ENCODE measurements at places on chromosomes 3 and 15. TPM values are rescaled to one million over a fixed set of nuclear protein-coding genes. Genes with fewer than 3 reads are reported as not detected.

DNA sequence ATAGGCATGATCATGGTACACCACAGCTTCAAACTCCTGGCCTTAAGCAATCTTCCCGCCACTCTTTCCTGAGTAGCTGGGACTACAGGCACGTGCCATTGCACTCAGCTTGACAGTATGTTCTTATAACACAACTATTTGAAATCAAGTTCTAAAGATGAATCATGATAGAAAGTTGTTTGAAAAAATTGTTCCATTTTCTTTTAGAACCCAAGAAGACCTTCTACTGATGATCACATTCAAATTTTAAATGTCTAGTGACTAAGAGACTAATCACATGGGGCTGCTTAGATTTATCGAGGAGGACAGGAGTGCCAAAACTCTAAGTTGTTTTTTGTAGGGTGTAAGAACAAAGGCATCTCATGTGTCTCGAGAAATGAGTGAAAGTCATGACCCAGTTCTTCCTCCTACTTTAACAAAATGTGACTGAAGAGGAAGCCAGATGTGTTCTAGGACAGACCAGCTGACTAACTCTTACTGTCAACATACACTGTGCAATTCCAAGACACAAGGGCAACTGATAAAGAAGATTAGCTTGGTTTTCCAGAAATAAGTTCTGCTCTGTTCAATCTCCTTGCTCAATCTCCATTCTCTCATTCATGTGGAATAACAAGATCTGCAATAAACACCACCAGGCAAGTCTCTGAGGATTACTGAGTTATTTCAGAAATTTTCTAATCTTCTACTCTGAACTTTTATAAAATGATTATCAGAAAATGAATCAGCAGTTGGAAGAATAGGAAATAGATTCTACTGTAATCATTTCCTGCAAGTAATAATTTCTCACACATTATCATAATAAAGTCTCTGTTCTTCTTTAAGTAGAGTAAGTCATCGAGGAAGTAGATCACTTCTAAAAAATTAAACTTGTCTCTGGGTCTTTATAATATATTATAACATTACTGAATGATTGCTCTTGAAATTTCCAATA is 122.6 kb upstream of the CCNL1 start:
- no peak for DNase-seq

- DNase-seq, result no peak
Measured at GRCh38 chr3:71461114-71461513, 122.4 kb downstream of the FOXP1 start.

RMDN3 gene
- polyA plus RNA-seq, result 36.5 TPM

DNA sequence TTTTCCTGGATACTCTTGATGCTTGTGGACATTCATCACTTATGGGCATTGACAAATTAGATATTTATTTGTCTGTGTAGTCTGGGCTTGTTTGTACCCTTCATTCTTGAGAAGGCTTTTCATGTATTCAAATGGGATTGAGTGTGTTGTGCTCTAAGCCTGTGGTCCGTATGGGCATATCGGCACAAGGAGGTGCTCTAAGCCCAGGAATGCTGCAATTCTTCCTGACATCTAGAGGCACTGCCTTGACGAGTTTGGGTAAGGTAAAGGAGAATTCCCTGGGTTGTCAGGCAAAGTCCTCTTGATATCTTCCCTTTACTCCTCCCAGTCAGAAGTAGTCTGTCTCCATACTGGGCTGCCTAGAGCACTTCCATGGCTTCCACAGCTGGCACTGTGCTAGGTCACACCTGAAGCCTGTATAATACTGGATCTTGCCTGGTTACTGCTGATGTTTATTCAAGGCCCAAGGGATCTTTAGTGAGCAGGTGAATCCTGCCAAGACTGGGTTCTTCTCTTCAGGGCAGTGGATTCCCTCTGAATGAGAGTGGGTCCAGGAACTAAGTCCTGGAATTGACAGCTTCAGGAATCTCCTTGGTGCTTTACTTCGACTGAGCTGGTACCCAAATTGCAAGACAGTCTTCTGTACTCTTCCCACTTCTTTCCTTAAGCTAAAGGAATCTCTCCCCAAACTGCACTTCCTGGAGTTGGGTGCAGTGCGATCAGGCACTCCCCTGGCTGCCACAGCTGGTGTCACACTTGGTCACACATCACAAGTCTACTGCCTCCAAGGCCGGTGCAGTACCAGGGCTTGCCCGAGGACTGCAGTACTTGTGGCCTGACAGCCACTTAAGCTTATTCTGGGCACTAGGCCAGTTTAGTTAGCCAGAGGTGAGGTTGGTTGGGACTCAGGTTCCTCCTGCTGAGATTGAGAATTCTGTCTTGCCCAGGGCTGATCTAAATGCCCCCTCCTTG is 46.0 kb downstream of the GALK2 start:
- no peak for DNase-seq

GRCh38 chr3:175434561-175434960 is 575.4 kb downstream of the NAALADL2 start:
- peak; percentile 5 for DNase-seq

DNA sequence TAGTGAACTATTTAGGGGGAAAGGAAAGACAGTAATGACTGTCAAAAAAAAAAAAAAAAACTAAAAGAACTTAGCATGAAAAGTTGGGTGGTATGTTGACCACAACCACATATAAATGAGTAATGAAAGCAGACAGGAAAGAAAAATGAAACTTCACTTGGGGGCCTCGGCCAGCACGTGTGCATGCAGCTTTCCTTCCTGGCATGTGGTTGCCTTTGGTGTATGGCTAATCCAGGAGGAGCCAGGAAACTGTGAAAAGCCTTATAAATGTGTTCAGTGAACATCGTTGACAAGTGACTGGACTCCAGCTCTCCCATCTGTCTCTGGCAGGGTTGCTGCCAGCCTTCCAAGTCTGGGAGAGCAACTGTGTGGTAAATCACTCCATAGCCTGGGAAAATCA is 195.1 kb downstream of the DTWD1 start:
- DNase-seq, result no peak

- no peak for DNase-seq
Measured at GRCh38 chr15:77738038-77738370, 105.3 kb upstream of the LINGO1 start.

Data from left renal pelvis (tissue), 4 donors.